CD4-positive, alpha-beta T cell treated with Interleukin-17A for 4 hours (primary cell): ENCODE measurements at places on chromosomes 12 and 14.

GRCh38 chr12:75389061-75389460 lies 1.8 kb upstream of the GLIPR1L2 start:
- no peak for DNase-seq

DNA sequence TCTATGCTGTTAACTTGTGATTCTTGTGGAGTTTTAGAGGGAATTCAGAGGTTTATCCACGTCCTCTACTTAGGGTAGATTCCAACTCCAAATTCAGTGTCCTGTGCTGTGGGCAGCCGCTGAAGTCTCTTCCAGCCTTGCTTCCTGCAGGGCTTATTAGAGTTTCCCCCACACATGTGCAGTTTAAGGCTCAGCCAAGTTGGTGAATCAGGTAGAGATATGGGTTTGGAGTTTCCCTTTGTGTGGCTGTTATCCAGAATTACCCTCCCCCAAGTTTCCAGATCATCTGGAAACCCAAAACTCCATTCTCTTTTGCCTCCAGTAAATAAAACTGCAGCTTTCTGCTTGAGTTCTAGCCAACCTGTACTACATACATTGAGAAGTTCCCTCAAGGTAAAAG lies 853.7 kb downstream of the GALC start:
- no peak for DNase-seq

DNA sequence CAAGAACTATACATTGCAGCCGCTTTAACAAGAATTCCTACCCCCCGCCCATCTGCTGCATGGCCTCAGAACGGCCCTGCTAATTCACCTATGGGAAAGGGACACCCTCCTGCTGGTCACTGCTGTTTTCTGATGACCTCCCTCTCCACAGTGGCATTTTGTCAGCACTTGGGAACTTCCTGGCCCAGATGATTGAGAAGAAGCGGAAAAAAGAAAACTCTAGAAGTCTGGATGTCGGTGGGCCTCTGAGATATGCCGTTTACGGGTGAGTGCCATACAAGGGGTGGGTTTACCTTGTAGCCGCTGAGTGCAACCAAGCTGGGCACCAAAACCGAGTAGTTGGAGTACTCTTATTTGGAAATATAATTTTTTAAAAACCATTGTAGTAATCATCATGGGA lies 2.7 kb downstream of the PXMP2 start:
- DNase-seq: no peak

- DNase-seq: no peak
Observed at GRCh38 chr12:76152181-76152807, 67.8 kb upstream of the NAP1L1 start.

DNA sequence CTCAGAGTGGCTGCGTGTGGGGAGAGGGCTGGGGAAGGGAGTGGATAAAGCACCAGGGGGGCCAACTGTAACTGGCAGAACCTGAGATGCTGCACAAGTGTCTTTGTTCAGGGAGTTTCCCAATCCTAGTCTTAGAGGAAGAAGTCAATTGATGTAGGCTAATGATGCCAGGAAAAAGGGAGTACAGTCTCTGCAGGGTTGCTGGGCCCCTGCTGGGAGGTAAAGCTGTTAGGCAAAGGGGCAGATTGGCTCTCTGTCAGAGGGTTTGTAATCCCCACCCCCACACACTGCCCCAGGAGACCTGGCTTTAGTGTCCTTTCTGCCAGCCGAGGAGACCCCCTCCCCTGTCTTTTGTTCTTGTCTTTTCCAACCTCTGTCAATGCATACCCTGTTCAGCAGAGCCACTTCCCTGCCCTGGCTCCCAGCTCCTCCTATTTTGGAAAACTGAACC lies 178.4 kb downstream of the KCNA5 start:
- DNase-seq: no peak

DNA sequence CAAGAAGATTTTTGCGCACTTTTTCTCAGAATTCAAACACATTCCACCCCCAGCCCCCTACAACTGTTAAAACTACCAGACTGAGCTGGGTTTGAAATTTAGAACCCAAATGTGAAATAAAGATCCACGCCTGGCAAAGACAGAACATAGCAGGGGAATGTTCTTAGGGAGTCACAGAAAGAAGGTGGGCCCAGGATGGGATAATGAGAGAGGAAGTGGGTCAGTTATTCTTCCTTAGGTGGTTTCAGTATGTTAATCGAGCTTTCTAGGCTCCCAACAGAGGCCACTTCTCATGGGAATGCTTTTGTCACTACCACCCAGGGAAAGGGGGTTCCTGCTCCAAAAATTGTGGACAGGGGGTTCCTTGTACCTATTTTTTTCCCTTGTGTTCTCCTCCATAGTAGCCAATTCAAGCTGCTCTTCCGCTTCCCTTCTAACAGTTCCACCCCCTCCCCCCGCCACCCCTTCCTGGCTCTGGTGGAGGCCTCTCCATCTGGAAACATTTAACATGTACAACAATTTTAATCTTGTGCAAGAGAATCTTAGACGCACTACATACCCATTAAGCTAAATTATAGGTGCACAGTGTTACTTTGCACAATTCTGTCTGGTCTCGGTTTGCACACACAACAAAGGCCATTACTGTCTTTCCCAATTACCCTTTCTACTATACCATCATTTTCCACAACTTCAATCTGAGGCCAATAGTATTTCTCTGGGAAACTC lies 218.1 kb downstream of the MON2 start:
- DNase-seq: no peak

- peak; percentile 77 for DNase-seq
Observed at GRCh38 chr12:94532490-94533422, 73.1 kb upstream of the CEP83 start.

DNA sequence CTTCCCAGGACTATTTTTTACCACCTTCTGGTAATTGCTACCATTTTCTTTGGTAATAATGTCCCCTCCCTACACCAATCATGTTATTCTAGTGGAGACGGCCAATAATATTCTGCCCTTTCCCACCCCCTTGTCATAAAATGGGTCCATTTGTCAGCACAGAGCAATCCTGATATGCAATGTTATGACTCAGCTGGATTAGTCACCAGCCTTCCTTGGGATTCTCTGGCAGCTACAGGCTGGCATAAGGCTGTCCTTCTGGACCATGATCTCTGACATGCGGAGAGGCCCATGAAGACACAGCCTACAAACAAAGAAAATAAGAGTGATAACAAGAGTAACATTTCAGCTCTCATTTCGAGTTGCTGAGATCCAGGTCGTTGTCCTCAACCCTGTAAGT lies 222.0 kb upstream of the CPNE8 start:
- DNase-seq: no peak

GRCh38 chr14:91509083-91509877 lies 830 bp downstream of the PPP4R3A start:
- peak; percentile 48 for DNase-seq

DNA sequence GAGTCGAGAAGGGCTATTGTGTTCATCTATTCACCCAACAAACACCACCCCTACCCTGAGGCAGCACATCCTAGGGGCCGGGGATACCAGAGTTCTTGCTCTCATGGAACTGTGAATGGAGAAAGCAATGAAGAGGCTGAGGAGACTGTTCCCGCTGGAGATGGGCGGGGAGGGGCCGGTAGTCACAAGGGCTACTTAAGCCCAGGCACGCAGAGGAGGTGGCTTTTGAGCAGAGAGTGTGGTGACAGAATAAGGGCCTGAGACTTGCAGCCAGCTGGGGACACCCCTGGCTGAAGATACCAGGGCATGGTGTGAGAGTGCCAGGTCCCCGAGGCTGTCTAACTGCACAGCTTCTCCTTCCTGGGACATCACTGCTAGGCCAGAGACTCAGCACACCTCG lies 114.1 kb upstream of the EVL start:
- DNase-seq: no peak

DNA sequence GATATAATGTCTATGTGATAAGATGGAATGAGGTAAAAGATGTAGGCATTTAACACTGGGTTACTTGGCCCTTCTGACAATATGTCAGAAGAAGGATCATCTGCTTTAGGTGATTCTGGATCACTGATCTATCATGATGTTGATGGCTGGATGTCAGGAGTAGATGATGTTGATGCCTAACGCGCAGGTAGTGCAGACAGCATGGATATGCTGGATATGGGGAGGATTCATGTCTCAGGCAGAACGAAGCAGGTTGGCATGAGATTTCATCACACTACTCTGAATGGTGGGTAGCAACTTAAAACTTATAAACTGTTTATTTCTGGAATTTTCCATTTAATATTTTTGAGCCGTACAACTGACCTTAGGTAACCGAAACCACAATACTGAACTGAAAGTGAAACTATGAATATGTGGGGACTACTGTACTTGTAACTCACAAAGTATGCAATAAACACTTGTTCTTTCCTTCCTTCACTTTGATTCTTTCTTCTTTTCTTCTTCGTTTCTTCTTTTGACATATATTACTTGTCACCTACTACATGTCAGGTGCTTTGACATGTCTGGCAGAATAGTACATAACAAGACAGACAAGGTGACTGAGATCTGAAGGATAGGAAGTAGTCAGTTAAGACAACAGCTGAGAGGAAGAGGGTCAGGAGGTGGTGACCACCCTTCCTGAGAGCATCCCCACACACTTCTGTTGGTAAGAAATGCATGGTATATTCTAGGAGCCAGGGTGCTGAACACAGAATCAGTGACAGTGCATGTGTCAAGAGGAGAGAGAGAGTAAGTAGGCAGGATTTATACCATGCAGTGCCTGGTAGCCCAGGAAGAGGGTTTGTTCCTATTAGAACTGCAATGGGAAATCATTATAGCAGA lies 238.8 kb downstream of the PPFIA2 start:
- no peak for DNase-seq

- no peak for DNase-seq
Observed at GRCh38 chr12:107461222-107461975, 224.2 kb upstream of the PWP1 start.

DNA sequence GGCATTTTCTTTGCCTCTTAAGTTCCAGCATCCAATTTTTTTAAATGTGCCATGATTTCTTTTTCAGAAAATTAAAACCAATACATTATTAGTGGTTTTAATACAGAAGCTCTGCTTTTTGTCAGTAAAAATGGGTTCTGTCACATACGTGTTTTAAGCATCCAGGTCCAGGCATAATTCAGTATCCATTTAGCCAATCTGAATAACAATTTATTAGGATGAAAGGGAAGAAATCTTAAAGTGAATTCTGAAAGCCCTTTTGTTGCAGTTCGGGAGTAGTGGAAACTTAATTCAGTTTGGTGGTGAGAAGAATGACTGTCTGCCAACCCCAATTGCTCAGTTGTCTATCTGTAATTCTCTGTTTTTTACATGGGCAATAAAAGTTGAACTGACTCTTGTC lies 7.2 kb downstream of the XPOT start:
- no peak for DNase-seq

GRCh38 chr12:46177837-46178608 lies 90.8 kb downstream of the SLC38A1 start:
- peak; percentile 24 for DNase-seq

DNA sequence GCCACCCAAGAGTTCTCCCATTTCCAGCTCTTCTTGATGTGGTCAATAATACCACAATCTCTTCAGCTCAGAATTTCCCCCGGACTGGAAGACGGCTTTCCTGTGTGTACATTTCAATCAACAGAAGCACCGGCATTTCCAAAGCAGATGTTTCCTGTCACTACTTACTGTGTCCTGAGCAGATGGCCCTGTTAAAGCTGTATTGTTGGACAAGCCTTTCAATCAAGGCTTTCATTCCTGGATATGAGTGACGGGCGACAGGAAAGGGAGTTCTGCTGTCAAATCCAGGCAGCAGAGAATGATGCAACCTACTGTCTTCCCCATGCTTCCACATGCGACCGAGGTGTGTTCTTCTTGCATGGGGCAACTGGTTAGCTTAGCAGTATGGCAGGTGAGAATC lies 76.4 kb upstream of the CCDC60 start:
- DNase-seq: no peak

DNA sequence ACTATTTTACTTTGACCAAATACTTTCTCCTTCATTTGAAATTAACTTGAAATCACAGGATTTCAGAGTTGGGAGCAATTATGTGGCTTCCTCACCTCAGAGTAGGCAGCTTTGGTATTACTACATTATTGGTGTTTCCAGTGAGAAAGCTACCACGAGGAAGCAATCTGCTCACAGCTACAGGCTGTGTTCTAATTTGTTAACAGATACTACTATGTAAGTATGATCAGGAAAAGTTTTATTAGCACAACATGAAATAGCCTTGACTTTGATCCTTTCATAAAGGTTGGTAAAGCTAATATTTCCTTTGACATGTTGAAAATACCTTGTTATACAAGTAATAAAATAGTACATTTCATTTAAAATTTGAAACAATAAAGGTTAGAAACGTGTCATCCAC lies 30.6 kb downstream of the TAOK3 start:
- DNase-seq: no peak

GRCh38 chr14:100554082-100554677 lies 33.0 kb downstream of the BEGAIN start:
- no peak for DNase-seq

DNA sequence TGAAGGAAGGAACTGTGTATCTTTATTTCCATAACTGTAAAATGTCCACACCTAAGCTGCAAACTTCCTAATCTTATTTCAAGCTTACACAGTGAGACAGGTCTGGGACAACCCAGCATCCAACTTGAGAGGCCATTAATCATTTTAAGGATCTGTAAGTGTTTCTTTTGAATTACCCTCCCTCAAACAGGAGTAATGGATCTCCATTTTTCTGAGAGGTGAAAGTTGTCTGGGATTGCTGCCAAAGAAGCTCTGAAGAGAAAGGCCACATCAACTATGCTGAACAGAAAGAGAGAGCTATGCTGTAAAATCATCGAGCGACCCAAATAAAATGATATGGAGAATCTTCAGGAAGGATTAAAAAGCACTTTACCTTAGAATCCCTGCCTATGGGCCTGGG lies 131.7 kb upstream of the CPNE8 start:
- no peak for DNase-seq

GRCh38 chr12:108457006-108457733 lies 57.9 kb upstream of the FICD start:
- DNase-seq: no peak

GRCh38 chr12:75853626-75854025 lies 177.9 kb downstream of the PHLDA1 start:
- DNase-seq: no peak

- DNase-seq: no peak
Observed at GRCh38 chr14:102440392-102440791, 69.2 kb downstream of the ANKRD9 start.

DNA sequence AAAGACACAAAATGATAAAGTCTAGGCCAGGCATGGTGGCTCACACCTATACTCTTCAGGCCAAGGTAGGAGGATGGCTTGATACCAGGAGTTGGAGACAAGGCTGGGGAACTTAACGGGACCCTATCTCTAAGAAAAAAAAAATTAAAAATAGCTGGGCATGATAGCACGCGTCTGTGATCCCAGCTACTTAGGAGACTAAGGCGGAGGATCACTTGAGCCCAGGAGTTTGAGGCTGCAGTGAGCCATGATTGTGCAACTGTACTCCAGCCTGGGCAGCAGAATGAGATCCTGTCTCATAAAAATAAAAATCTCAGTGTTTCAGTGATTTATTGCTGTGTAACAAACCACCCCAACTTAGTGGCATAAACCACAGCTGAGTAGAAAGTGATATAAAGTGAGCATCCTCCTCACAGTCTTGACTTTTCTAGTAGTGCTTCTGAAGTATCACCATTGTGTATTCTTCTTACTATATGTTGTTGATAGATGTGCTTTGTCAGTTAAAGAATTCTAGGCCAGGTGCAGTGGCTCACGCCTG lies 10.6 kb upstream of the ATF1 start:
- DNase-seq: no peak
